EH (cell line): ENCODE measurements at places on chromosomes 3 and 15.

DNA sequence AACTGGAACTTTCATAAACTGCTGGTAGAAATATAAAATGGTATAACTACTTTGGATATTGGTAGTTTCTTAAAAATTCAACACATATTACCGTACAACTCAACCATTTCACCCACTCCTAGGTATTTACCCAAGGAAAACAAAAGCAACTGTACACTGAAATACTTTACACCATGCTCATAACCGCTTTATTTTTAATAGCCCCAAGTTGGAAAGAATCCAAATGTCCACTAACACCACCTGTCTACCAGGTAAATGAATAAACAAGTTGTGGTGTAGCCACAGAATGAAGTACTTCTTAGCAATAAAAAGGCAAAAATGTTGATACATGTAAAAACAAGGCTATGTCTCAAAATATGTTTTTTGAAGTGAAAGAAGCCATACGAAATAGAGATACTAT, 215.9 kb upstream of the PEX5L start:
- DNase-seq: no peak

DNA sequence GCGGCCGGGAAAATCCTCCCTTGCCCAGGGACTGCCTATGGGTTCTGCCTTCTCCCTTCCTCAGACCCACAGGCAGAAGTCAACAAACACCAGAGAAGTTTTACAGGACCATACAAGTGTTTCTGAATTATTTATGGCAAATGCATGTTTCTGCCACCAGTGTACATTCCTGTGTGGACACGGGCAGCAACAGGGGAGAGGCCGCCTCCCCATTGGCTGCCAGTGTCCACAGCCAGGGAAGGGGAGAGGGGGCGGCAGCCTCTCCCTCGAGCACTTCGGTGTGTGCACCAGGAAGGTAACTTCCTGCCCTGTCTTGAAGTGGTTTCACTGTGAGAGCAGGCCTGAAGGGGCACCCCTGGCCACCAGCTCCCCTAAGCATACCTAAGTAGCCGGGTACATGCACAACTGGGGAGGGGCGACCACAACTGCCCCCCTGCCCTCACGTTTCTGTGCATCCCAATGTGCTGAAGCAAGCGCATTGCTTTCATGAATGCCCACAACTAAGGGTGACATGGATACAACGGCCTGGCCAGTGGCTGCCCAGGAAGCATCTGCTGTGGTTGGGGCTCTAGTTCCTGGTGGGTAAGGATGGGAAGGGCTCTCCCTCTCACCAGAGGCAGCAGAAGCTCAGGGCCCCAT, 14.8 kb upstream of the SHISA5 start:
- no peak for DNase-seq

DNA sequence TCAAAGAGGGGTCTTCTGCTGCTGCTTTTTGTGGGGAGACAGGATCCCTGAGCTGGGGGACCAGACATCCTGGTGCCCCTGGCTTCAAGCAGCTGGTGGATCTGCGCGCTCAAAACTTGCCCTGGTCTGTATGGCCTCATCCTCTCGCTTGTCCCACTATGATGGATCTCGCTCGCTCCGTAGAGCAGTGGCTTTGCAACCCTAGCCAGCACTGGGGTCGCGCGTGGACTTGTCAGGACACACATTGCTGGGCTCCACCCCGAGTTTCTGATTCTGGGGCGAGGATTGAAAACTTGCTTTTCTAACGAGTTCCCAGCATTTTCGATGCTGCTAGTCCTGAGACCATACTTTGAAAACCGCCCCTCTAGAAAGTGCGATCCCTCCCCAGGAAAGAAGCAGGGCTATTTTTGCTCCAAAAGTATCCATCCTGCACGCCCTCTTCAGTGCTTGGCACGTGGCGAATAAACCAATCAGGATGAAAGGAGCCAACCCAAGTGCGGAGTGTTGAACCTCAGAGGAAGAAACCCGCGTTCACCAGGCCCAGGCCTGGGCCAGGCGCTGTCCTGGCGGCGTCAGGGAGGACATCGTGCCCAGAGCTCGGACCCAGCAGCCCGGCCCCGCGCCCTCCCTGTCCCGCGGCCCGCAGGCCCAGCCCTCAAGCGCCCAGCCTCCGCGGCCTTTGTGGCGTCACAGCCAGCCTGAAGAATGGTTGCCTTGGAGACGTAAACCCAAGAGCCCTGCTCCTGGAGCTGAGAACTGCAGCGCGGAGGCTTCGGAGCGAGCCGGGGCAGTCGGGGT, at the start of gene CFAP100:
Gene CFAP100 (plus strand): TSS at position 731 of the 798 bp plus-strand sequence. CDS start 1,092 bp downstream, outside the sequence.
- DNase-seq: peak; percentile 26

GRCh38 chr3:114718898-114719210, 425.0 kb downstream of the TIGIT start:
- no peak for DNase-seq

DNA sequence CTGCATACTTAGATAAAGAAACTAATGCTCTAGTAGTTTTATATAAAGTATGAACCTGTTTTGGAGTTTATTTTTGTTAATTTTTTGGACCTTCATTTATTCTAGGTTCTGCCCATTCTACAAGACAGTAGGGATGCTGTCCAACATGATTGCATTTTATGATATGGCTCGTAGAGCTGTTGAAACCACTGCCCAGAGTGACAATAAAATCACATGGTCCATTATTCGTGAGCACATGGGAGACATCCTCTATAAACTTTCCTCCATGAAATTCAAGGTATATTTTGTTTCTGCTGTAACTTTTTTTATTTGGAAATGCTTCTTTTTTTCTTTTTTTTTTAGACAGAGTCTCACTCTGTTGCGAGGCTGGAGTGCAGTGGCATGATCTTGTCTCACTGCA, 33.3 kb upstream of the GRAMD1C start:
- DNase-seq: no peak

GRCh38 chr15:66095871-66096687, 157.5 kb downstream of the MEGF11 start:
- no peak for DNase-seq

GRCh38 chr15:94417501-94418293, 186.3 kb downstream of the MCTP2 start:
- no peak for DNase-seq

DNA sequence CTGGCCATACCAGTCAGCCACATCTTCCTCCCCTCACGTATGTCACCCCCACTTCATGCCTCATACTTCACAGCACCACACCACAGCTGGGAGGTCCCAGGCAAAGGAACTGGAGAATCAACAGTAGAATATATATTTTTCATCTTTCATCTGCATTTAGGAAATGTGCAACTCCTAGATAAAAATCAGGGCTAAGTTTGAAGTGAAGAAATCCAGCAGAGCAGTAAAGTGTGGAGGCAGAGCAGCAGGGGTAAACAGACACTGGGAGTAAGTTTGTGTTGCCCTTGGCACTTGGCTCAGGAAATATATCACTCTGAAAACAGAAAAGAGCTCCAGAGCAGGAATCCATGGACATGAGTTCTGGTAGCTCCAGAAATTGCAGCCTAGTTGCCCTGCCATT, 2.8 kb upstream of the HERC1 start:
- peak; percentile 54 for DNase-seq

DNA sequence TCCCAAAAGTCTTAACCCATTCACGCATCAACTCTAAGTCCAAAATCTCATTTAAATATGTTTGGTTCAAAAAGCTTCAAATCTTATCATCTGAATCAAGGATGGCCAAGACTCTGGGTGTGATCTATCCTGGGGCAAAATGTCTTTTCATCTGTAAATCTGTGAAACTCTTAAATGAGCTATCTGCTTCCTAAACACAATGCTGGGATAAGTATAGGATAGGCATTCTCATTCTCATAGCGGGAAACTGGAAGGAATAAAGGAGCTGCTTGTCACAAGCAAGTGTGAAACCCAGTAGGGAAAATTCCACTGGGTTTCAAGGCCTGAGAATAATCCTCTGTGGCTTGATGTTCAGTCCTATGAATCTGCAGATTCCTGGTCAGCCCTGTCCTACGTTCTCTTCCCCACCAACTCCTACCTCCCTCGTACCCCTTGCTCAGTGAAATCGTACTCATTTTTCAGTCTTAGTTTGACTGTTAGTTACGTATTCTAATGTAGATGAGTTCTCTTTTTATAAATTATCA, 156.7 kb downstream of the EPHA3 start:
- no peak for DNase-seq

DNA sequence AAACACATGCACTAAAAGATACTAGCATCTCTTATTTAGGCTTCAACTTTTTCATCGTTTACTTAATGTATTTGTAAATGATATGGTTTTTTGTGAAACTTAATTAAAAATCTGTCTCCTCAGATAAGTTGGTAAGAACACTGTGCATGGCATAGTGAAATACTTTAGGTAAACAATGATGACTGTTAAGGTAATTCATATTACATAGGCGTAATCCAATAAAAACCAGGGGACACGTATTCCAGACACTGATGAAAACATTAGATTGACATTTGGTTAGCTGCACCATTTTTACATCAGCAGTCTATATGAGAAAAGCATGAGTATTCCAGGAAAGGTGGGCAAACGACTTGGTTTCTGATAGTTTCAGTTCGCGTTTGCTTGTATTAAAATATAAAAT, 170.0 kb downstream of the MBNL1 start:
- DNase-seq: no peak

DNA sequence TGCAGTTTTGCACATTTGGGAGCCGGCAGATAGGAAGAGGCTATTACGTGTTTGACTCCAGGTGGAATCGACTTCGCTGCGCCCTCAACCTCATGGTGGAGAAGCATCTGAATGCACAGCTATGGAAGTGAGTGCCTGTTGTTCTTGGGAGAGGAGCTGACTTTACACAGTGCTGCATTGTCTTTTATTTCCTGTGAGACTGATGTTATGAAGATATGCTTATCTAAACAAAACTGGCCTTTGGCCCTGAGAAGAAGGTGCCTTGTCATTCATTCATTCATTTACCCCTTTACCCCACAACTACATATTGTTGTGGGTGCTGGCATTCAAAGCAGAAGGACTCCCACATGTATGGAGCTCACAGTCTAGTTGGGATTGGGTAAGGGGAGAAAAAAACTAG, 32.6 kb downstream of the PSMD6 start:
- DNase-seq: no peak

GRCh38 chr15:94411285-94411684, 179.9 kb downstream of the MCTP2 start:
- no peak for DNase-seq

GRCh38 chr3:58167431-58168351, 43.1 kb downstream of the DNASE1L3 start:
- DNase-seq: peak; percentile 73

GRCh38 chr3:112425382-112425781, 73.9 kb downstream of the BTLA start:
- no peak for DNase-seq

DNA sequence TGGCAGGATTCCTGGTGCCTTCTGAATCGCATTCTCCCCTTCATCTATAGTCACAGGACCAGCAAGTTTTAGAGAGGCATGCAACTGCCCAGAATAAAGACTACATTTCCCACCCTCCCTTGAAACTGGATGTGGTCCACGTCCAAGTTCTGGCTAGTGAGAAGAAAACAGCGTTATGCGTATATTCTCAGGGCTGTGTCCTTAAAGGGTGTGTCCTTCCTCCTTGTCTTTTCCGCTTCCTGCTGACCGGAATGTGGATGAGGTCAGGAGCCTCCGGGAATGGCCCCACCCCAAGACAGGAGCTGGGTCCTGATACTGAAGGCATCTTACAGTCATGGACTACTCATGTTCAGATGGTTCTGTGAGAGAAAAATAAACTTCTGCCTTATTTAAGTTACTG, 20.2 kb downstream of the CHST2 start:
- peak; percentile 61 for DNase-seq

DNA sequence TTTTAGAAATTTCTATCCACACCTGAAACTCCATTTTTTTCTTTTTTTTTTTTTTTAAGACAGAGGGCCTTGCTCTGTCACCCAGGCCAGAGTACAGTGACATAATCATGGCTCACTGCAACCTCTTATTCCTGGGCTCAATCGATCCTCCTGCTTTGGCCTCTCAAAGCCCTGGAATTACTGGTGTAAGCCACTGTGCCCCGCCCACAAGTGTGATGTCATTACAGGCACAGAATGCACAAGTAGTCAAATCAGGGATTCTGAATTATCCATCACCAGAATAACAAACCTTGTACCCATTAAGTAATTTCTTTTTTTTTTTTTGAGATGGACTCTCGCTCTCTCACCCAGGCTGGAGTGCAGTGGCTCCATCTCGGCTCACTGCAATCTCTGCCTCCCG, 1.9 kb downstream of the UQCRC1 start:
- peak; percentile 16 for DNase-seq

DNA sequence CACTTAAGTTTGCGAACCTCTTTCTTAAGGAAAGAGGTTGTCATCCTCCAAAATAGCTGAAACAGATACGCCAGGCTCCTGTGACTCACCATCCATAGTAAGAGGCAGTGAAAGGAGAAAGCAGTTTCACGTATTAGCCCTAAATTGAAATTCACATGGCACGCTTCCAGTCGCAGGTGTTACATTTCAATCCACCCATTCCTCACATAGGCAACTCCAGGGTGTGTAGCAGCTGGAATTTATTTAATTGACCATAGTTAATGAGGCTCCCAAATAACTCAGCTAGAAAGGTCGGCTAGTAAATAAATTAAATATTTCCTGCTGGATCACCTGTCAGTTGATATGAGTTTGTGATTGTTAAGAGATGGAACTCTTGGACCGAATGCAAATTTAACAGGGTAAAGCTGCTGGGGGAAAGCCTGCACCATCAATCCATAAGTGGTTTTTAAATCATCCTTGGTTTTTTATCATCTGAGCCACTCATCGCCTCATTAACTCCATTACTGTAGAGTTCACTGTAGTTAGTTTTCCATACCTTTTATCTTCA, 19.6 kb downstream of the NSUN3 start:
- no peak for DNase-seq

- peak; percentile 87 for DNase-seq
Measured at GRCh38 chr3:69033470-69033869, 18.7 kb downstream of the TMF1 start.

DNA sequence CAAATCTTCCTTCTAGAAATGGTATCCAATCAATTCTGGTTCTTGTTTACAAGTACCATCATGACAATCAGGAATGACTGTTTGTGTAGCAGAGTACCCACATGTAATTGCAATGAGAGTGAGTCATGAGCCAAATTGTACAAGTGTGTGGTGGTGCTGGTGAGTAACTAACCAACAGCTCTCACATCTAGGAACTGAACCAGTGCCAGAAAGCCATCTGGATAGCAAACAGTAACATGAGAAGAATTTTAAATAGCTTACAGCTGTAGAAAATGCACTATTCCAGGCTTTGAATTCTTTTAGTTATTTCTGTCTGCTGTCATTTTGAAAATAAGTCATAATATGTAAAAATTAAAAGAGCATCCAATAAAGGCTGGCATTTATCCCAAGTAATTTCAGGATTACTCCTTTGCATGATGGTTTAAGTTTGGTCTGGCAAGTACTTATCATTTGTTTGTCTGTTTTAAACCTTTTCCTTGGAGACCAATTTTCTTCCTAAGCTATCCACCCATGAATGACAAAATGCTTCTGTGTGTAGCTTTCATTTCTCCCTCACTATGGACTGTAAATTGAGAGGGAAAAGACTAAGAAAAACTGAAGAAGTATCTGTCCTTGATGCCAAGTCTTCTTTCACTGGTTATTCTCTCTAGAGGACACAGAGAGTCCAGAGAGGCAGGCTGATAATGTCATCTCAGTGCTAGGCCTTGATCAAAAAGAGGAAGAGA, 60.0 kb downstream of the PIK3CB start:
- peak; percentile 99 for DNase-seq
